ENCODE measurements at places on chromosomes 6 and 20.

DNA sequence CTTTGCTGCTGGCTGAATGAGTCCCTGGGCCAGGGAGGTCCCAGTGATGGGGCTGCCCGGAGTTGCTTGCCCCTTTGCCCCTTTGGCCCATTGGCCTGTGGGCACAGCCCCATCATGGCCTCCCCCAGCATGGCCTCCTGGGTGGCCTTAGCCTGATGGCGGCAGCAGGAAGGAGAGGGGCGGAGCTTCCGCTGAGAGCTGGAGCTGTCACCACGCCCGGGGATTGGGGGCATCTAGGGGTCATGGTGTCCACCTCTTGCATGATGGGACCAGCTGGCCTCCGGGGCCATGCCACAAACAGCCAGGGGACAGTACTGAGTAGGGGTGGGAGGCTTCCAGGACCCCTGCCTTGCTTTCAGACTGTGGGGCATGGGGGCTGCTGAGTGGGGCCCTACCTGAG is 31.5 kb upstream of the GATA5 start:
- DNase-seq: no peak

- no peak for DNase-seq
These were observed 444.1 kb downstream of the KHDRBS2 start for GRCh38 chr6:61841958-61842357.

GRCh38 chr6:16058929-16059345 is 69.9 kb upstream of the MYLIP start:
- DNase-seq: no peak

GRCh38 chr6:149566410-149567193 is 427 bp downstream of the GINM1 start:
- DNase-seq: peak; percentile 47

- DNase-seq: no peak
These were observed 6.4 kb downstream of the VNN2 start for GRCh38 chr6:132751306-132751705.

DNA sequence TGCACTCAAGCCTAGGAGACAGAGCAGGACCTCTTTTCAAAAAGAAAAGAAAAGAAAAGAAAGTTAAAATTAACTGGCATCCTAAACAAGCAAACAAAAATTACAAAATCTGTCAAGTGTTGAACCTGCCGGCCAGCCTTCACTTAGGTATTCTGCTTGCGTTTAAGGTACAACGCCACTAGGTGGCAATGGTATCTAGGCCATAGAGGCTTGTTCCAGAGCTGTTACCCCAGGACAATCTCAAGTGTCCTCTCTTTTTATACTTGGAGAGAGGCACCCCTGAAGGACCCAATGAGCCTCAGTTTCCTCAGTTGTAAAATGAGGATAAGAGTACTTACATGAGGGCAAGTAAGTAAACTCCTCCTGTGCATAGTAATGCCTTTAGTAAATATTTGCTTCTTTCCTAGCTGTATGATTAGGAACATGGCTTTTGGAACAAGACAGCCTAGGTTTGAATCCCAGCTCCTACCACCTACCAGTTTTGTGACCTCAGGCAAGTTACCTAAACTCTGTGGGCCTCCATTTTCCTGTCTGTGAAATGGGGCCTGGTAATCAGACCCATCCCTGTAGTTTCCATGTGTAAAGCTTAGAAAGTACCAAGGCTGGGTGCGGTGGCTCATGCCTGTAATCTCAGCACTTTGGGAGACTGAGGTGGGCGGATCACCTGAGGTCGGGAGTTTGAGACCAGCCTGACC is 5.8 kb upstream of the PACSIN1 start:
- peak; percentile 83 for DNase-seq

DNA sequence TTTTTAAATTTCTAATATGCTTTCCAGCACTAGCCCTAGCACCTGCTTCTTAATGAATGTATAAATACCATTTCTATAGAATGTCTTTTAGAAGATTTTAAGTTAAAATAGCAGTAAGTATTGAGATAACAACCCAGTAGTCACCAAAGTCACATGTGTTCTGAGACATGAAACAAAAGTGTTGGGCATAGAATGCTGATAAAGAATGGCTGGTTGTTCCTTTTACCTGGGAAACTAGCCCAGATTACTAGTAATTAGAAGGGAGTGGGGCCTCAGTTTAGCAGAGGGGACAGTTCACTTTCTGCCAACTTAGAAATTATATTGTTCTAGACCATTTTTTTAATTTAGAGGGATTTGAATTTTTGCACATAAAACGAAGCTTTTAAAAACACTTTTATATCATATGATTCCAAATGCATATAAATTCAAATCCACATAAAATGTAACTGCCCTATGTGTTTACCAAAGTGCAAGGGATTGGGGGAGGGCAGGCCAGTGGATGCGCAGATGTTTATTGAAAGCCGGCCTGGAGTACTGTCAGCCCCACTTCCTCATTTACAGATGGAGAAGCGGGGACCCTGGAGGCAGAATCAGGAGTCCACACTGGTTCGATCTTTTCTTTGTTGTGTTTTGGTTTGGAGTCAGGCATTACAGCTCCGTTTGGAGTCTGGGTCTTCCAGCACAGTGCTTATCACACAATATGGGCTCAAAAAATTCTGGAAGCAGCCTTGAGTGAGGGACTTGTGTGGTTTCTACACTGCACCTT is 139.8 kb downstream of the ZDHHC14 start:
- DNase-seq: no peak

DNA sequence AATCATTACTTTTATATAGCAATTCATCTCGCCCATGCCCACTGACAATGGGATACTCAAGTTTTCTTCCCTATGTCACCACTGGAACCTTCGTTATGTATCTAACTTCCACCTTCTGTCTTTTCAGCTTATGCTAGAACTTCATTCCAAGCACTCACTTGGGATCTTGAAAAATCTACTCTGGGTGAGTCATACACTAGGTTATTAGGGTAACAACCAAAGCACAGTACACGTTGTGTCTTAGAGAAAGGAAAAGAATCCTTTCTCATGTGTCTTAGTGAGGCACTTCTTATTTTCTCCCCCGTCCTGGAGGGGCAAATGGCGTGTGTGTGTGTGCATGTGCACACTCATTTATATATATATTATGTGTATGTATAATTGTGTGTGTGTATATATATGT is 18.3 kb upstream of the FAM162B start:
- DNase-seq: no peak

DNA sequence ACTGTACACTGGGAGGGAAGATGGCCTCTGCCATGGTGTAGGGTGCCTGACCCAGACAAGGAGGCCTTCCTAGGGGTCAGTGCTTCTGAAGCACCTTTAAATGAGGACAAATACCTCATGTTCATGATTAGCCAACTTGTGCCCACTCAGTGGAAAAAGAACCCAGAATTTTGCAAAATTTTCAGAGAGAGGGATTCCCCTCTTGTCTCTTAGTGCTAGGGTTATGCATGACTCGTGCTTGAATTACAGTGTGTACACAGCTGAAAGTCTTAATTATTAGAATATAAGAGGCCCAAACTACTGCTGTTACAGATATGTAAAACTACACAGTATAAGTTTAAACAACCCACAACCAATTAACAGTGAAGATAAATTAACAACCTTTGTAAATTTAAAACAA is 38.0 kb downstream of the HLA-G start:
- DNase-seq: no peak

GRCh38 chr6:52654007-52654406 is 16.9 kb upstream of the TMEM14A start:
- DNase-seq: no peak

DNA sequence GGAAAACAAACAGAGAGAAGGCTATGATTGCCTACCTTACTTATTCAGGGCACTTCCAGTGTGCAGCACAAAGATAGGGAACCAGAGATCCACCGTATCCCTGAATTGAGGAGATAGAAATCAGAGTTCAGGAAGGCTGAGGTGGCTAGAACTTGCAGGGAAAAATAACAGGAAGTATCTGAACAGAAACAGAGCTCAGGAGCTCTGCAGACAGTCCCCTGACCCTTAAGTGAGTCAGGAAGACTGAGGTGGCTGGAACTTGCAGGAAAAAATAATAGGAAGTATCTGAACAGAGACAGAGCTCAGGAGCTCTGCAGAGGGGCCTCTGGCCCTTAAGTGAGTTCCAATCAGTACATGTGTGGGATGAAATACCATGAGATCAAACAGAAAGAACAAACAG is 65.4 kb downstream of the RPRD1B start:
- DNase-seq: no peak

- DNase-seq: no peak
These were observed 37.3 kb downstream of the IPCEF1 start for GRCh38 chr6:154319231-154319858.

DNA sequence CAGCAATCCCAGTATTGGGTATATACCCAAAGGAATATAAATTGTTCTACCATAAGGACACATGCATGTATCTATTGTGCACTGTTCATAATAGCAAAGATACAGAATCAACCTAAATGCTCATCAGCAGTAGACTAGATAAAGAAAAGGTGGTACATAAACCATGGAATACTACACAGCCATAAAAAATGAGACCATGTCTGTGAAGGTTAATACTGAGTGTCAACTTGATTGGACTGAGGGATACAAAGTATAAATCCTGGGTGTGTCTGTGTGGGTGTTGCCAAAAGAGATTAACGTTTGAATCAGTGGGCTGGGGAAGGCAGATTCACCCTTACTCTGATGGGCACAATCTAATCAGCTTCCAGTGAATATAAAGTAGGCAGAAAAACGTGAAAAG is 86.9 kb downstream of the MAN1A1 start:
- DNase-seq: no peak

DNA sequence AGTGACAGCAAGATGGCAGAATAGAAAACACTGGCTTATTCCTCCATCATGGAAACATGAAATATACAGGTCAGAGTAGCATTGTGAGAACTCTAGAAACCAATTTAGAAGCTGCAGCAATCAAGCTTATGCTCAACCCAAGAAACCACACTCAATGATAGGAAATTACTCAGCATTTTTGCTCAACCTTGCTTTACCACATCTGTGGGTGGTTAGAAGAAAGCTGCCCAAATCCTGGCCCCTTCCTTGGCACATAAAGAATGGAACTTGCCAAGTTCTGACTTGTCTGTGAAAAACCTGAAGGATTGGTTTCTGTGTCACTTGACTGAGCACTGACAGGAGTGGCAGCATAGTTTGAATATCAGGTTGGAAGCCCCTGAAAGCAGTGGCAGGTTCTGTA is 108.0 kb upstream of the MOCS1 start:
- no peak for DNase-seq

DNA sequence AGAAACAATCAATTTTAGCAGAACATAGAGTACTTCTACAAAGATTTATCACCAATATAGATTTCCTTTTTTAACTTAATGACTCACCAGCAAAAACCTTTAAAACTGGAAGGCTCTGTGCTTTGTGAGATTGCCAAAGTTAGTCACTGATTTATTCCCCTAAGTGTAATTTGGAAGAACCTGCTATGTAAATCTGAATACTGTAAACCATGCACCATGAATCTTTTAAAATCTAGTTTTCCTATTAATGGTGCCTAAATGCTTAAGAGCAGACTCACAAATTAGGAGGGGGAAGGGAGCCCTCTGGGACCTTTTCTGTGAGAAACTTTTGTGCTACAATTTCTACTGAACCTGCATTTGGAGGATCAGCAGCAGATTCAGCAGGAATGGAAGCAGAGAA is 57.8 kb upstream of the PNRC1 start:
- no peak for DNase-seq

- no peak for DNase-seq
These were observed 22.8 kb downstream of the FITM2 start for GRCh38 chr20:44288252-44288651.

DNA sequence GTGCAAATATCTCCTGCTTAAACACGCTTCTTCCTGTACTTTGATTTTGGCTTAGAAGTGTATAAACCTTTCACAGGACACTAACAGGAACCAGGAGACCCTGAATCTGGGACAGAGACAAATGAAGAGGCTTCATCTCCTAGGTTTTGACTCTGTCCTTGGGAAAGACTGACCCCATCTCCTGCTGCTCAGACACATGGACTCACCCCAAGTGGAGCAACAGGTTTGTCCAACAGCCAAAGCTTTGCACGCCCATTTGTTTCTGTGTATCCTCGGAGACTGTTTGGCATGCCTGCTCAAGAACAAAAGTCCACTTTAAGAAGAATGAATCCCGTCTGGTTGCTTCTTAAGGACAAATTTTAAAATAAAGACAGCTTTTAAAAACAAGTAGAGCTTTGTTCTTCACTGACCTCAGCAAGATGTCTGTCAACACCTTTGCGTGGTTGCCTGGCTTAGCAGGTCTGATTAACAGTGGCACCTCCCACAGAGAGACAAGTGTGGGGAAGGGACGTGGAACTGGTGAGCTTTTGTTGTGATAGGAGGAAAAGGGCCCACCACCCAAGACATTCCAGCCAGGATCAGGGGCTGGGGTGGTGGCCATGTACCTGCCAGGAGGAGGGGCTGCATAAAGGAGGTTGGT is 202.6 kb downstream of the SOD2 start:
- DNase-seq: no peak

DNA sequence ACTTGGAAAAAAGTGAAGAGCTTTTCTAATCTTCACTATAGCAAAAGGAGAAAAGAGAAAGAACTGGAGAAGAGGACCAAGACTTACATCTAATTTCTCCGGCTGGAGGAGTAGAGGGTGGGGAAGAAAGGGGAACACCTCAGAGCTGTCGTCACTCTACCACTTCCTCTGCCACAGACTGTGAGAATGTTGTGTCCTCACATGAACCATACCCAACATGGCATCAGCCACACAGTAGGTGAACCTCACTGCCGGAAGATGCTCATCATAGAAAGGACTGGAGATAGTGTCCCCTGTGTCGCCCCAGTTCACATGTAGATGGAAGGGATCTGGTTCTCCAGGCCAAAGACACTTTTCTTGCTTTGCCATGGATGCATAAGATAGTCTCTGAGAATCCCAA is 604.4 kb upstream of the NOX3 start:
- DNase-seq: no peak

- DNase-seq: no peak
These were observed 88.3 kb upstream of the PRND start for GRCh38 chr20:4633379-4633778.

DNA sequence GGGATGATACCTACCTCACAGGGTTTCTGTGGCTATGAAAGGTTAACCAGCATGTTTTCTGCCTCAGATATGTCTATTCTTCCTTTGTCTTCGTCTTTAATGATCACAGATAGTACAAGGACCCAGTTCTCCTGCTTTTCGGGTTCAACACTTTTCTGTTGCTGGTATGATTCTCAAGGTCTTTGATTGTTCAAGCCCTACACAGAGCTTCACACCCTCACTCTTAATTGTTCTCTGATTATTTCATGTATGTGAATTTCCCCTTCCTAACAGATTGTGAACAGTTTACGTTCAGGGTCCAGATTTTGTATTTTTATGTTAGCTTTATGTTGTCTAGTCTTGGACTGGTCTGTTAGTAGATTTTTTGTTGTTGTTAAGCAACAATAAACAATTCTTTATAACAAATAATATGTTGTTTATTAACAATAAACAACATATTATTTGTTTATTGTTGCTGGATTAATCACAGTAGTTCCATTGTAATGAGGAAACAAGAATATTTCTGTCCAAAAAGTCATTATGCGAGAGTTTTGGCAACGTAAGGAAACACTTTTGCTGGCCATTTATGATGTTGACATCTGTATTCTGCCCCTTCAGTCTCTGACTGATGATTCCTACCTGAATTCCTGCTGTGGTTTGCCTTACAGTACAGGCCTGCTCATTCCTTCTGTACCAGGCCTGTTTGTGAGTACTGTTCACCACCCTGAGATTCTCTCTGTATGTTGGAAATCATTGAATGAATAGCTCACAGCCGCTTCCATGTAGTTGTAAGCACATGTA is 27.2 kb upstream of the TULP4 start:
- no peak for DNase-seq
